ENCODE measurements at places on chromosomes 6 and 20.

- DNase-seq = no peak
Measured at GRCh38 chr6:34543421-34543820, 12.7 kb downstream of the SPDEF start.

GRCh38 chr6:81252231-81252630, 500.2 kb downstream of the TENT5A start:
- DNase-seq = no peak

DNA sequence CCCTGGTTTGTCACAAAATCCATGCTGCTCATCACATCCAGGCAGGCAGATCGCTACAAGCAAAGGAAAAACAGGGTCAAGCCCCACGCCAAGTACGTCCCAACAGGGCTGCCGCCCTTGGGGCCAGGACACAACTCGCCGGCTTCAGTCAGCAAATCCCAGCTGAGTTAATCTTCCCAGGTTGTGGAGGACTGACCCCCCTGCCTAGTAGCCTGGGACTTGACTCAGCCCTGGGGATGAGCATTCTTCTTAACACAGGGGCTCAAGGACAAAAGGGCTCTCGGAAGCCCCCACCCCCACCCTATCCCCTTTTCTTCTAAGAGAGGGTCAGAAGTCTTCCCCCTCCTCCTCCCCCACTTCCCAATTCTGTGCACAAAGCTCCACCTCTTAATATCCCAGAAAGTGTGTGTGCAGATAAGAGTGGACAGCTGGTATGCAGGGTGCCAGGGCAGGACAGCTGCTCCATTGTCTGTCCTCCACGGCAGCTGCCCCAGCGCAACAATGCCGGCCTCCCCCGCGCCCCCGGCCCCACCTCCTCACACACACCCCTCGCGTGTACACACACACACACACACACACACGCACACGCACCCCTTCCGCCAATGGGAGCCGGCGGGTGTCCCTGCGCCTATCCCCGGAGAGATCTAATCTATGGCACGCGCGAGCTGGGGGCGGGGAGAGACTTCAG, 4.5 kb downstream of the DLL1 start:
- DNase-seq = peak; percentile 32

DNA sequence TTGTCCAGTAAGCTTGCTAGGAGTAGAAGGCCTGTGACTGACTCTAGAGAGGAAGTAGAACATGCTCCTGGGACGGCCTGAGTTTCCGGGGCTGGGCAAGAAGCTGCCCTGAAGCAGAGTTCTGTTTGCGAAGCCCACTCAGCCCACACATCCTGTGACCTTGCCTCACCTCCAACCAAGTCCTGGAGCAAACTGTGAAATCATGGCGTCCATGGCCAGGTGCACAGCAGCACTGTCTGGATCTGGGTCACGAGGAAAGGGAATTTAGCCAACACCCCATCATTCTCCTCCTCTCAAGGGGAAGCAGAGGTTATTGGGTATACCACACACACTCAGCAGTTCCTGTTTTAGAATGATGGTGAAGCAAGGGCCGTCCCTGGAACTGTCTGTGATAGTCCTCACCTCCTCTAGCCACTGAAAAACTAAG, 87.5 kb downstream of the CRYBG1 start:
- no peak for DNase-seq

DNA sequence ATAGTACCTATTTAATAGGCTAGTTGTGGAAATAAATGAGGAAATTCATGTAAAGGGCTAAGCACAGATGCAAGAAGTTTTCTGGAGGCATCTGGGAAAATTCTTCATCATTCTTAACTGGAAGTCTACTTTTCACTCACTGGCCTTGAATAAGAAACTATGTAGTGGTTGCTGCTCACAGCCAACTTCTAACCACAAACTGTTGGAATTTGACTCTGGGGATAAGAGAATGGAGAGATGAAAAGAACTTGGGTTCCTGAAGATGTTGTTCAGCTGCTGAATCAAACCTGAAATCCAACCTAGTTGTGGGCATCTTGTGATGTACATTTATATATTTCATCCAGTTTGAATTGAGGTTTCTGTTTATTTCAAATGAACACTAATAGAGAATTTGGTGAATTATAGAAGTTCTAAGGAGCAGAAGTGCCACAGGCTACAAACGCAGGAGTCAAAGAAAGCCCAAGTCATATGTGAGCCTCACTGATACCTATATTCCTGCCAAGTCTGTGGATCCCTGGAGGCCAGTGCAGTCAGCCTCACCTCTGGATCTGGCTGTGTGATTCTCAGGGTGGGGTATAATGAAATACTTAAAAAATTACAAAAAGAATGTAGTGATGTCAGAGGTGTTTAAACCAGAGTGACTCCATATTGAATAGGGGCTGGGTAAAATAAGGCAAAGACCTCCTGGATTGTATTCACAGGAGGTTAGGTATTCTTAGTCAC, 18.7 kb upstream of the MEI4 start:
- no peak for DNase-seq

DNA sequence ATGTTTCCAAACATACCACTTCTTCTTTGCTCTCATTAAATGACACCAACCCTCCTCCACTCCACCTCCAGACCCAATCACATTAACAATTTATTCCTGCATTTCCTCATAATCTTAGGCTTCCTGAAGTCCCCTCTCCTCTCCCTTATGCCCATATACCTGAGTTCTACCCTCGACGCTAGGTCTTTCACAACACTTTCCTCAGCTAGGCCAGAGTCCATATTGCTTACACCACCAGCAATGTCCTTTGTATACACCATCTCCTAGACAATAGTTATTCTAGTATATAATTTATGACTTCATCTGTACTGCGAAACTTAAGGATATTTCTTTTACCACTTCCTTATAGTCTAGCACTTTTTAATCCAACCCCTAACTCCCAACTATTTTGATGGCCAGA, 47.7 kb downstream of the SIM1 start:
- DNase-seq = no peak

DNA sequence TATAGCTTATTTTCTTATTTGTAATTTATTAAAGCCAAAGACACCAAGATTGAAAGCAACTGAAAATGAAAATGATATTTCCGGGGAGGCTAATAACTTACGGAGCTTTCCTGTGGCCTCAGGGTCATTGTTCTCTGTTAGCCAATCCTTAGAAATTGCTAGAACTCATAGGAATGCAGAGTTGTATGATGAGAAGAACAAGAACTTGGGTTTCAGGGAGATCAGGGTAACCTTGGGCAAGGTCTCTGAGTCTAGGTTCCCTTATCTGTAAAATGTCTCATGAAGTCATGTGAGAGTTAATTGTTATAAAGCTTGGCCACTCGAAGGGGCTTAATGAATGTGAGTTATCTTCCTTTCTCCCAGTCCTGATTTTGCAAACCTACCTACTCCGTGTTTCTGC, 20.1 kb upstream of the SERINC3 start:
- no peak for DNase-seq

- no peak for DNase-seq
Measured at GRCh38 chr20:25397096-25397495, 6.5 kb upstream of the ABHD12 start.

GRCh38 chr6:18306977-18307376, 42.6 kb upstream of the DEK start:
- no peak for DNase-seq

GRCh38 chr20:3583765-3584164, 79.4 kb downstream of the GFRA4 start:
- DNase-seq = no peak

DNA sequence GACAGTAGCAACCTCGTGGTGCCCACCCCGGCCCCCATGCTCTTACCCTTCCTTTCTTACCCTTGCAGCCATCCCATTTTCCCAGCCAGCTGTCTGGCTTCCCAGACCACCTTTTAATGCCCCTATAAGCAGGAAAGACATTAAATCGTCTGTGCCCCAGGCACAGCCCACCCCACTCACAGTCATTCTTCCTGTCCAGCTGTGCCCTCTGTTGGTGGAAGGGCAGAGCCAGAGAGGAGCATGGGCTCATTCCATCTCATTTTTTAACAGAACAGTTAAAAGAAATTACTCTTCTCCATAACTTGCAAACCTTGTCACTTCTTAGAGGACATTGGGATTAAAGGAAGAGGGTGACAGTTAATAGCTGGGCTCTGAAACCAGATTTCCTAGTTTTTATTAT, 240.5 kb downstream of the NRN1 start:
- peak; percentile 72 for DNase-seq

GRCh38 chr6:164855281-164855680, 454.1 kb downstream of the C6orf118 start:
- DNase-seq = no peak

GRCh38 chr6:90216072-90216977, 80.3 kb downstream of the BACH2 start:
- DNase-seq = peak; percentile 83

GRCh38 chr6:30686009-30686907, at the start of gene PPP1R18:
TSS of gene PPP1R18 (minus strand) at chr6:30686645. CDS start at chr6:30686018, 627 bp downstream.
- DNase-seq = peak; percentile 97

DNA sequence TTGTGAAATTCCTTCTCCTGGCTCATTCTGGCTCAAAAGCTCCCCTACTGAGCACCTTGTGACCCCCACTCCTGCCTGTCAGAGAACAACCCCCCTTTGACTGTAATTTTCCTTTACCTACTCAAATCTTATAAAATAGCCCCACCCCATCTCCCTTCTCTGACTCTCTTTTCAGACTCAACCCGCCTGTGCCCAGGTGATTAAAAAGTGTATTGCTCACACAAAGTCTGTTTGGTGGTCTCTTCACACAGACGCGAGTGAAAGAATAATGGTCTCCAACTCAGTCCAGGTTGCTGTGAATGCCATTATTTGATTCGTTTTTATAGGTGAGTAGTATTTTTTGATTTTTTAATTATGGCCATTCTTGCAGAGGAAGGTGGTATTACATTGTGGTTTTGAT, 414.1 kb upstream of the FKBP1C start:
- no peak for DNase-seq

DNA sequence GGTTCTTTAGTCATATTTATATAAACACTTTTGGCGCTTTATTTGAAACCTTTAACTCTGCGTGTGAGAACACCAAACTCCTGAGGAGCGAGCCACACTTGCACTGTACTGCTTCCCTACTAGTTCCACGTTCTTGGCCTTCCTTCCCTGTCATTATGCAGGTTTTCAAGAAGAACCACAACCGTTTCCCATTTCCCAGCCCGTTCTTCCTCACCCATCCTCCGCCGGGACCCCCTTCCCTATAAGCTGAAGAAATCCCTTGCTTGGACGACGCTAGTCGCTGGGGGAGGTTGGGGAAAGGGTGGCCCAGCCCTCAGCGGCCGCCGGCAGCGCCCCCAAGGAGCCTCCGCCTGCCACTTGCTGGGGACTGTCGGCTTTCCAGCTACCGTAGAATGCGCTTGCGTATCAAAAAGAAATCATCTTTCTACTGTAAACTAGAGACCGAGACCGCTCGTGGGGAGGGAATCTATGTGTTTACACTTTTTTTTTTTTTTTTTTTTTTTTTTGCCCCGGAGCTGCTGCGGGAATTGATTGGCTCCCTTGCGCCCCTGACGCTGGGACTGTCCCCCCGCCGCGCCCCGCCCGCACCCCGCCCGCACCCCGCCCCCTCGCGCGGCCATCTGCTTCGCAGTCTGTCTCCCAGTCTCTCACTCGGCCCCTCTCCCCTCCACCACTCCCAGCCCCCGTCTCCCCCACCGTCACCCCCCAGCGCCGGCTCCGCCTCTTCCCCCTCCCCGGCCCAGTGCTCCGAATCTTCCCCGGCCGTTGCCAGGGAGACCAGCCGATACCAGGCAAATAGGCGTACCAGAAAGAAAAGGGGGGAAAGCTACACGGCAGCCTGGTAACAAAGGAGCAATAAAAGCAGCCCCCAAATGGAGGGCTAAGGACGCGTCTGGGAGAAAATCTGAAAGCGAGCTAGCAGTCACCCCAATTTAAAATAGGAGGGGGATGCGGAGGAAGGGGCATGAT, 2.3 kb upstream of the MARCKS start:
- peak; percentile 64 for DNase-seq

- no peak for DNase-seq
Measured at GRCh38 chr6:73803562-73804241, 107.7 kb downstream of the CD109 start.

DNA sequence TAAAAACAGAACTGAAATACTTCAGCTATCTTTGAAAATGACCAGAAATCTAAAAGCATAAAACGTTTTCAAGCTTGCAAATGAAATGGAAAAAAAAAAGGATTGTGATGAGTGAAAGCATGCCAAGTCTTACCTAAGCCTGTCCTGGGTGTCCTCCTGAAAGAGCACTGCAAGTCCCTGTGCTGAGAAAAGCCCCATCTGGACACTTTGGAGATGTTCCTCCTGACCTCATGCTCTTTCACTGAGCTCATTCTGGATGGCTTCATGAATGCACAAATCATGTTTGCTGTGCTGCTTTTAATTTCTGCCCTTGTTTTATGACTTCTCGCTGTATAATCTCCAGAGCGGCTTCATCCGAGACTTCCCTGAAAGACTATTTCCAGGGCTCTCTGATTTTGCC, 136.0 kb downstream of the SOD2 start:
- DNase-seq = no peak

GRCh38 chr6:39084506-39084905, 30.5 kb downstream of the SAYSD1 start:
- no peak for DNase-seq

- no peak for DNase-seq
Measured at GRCh38 chr6:37354526-37355384, 972 bp downstream of the RNF8 start.

DNA sequence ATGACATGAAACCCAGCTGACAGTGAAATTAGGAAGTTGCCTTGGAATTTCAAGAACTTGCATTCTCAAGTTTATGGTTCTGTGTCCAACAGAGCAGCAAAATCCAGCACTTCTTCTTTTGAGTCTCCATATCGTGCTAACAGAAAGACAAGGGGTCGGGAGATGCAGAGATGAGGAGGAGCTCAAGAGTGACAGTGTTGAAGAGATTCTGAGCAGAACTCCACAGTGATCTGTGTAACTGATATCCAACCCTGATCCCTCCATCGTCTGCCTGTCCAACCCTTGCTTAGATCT, 21.2 kb upstream of the BTN1A1 start:
- no peak for DNase-seq

DNA sequence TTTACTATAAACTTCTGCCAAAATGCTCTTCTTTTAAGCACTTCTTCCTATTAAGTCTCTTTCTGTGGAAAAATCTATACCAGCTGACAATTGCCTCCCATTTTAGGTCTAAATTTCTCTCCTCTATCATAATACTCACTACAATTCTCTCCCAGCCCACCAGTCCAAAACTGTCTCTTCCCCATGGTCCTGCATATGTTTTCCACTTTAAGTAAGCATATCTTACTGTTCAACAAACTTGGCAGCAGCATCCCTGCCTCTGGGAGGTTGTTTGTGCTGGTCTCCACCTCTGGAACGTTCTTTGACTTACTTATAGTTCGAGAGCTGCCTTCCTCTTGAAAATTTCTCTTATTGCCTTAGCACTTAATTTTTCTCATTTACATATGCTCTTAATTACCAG, 180.5 kb downstream of the COL12A1 start:
- no peak for DNase-seq

GRCh38 chr6:144969602-144970272, 684.6 kb downstream of the UTRN start:
- no peak for DNase-seq

Measured in lower leg skin (tissue), 4 donors.